ENCODE measurements at places on chromosomes 1 and 21.

DNA sequence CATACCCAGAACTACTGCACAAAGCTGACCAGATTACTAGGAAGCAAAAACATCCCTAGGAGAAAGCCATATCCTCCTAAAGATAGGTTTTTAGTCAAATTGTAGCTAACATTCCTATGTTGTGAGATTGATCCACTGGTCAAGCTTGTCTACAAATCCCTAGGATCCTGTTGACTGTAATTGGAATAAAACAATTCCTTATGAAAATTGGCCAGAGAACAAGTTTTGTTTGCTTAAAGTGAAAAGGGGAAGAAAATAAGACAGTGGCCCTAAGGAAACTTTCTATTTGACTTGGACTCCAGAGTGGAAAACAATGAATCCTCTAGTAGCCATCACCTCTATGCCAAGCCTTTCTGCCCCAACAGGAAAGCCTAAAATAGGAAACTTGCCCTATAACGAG, 645.2 kb upstream of the USP24 start:
- no peak for DNase-seq

- DNase-seq = no peak
Observed at GRCh38 chr1:52264530-52265115, 101.4 kb downstream of the CC2D1B start.

DNA sequence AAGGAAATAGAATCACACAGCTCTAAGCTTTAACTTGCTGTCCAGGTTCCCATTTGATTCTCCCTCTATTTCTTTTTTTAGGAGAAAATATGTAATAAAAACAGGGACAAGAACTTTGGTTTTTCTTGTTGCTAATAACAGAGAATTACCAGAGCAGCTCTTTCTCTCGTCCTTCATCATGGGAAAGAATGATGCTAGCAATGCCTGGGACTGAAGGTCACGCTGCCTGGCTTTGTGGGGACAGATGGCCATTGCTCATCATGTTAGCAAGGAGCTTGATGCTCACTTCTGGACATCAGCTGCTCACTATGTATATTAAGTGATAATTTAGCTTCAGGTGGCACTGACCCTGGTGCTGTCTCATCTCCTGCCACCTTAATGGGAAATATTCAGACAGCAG, 77.3 kb upstream of the AKT3 start:
- DNase-seq = no peak

- no peak for DNase-seq
Observed at GRCh38 chr1:53071167-53071865, 9.3 kb downstream of the PODN start.

DNA sequence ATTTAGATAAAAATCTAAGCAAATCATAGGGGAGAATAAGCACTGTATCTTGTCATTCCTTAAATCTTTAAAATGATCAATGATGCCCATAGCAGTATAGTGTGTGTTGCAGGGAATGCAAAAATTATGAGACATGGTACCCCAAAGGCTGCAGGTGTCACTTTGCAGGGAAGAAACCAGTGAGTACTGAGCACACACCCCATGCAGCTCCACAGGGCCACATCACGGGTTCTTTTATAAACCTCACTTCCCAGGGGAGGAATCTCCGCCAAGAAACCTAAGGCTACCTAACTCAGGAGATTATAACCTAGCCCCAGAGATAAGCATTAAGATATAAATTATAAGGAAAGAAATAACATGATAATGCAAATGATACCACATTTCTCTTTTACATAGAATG, 115.6 kb downstream of the APP start:
- no peak for DNase-seq

DNA sequence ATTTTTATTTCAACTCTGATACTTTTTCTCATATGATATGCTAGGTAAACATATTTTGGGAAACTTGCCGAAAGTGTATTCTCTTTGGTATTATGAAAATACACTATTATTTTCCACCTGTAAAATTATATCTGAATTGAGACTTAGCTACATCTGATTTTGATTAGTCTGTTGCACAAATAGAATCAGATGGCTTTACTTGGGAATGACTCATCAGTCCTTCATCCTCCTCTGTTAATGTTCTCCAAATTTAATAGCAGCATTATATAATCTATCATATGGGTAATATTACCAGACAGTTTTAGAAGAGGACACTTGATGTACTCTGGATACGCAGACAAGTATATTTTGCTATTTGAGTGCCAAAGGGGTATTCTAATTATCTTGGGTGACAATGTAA, 245.3 kb downstream of the CTH start:
- no peak for DNase-seq

DNA sequence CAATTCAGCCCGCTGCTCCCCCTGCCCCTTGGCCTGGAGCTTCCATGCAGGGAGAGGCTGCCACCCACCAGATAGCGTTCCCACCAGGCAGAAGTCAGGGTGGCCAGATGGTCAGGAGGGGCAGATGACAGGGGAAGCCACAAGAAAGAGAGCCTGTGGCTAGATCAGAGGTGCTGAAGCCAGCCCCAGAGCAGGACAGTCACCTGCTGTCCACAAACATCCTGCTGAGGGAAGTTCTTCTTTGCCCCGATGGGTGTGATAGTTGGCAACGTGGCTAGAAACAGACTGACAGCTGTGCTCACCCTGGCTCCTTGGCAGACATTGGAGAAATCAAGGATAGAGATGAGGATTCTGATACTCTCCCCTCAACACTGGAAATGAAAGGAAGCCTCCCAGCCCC, 27.2 kb upstream of the SRP9 start:
- DNase-seq = no peak

DNA sequence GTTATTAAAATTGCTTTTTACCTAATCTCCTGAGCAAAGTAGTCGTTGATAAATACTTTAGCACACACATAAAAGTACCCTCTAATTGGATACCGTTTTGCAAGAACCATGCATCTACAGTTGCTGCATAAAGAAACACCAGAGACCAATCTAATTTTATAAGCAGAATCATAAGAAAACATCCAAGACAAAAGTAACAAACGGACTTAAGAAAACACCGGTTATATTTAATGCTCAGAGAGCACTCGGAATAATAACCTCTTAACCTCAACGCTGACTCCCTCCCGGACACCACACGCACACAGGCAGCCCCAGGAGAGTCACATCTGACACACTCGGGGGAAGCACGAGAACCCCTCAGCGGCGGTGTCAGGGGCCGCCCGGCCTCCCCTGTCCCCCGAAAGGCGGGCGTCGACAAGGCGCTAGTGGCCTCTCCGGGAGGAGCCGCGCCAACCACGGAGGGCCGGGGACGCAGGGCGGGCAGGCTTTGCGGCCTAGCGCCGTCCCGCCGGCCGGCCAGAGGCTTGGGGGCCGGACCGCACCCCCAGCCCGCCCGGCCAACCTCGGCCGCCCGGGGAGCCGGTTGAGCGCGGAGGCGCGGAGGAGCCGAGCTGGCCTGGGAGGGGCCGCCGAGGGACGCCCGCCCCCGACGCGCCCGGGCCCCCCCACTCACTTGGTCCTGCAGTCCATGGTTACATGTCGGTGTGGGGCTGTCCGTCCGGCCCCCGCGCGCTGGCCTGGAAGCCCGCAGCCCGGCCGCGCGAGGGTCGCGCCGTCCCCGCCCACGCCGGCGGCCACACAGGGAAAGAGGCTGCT, 606 bp downstream of the DENND1B start:
- DNase-seq = peak; percentile 78

GRCh38 chr1:28779751-28780408, 32.1 kb upstream of the OPRD1 start:
- DNase-seq = no peak

GRCh38 chr1:147550302-147550937, 9.1 kb downstream of the BCL9 start:
- DNase-seq = no peak

DNA sequence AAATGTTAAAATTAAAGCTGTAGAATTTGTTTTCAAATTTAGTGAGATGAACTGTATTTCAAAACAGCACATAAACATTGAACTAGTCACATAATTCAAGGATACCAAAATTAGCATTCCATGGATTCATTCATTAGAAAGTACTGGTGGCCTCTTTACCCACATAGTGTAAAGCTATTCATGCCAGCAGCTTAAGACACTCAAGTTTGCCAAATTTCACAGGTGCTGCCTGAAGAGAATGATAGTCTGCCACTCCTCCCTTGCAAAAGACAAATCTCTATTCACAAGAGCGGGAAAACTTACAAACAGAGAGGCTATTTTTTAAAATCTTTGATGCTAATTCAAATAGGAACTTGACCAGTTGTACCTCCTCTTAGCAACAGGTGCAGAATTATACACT, 337.0 kb downstream of the BRINP3 start:
- DNase-seq = peak; percentile 4

- no peak for DNase-seq
Observed at GRCh38 chr1:61569303-61569621, 155.7 kb downstream of the TM2D1 start.

DNA sequence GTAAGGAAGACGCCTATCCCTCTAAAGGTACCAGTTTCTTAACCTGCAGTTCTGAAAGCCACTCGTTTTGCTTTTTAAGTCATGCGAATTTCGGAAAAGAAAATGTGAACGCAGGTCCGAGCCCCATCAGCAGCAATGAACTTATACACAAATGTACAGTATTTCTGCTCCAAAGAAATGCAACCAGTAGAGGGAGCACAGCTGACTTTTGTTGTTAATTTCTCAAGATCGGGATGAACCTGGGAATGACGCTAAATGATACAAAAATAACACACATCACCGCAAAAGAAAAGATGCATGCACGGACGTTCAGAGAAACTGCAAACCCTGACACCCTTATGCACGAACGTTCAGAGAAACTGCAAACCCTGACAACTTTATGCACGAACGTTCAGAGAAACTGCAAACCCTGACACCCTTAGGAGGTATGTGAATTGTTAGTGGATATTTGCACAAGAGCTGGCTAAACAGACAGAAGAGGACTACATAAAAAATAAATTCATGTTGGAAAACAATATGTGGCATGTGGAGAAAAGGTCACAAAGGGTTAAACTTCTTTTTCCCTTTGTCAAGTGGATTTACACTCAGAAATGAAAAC, 3.5 kb upstream of the TIAM1 start:
- peak; percentile 38 for DNase-seq

- no peak for DNase-seq
Observed at GRCh38 chr1:161910604-161911003, 113.1 kb downstream of the OLFML2B start.

DNA sequence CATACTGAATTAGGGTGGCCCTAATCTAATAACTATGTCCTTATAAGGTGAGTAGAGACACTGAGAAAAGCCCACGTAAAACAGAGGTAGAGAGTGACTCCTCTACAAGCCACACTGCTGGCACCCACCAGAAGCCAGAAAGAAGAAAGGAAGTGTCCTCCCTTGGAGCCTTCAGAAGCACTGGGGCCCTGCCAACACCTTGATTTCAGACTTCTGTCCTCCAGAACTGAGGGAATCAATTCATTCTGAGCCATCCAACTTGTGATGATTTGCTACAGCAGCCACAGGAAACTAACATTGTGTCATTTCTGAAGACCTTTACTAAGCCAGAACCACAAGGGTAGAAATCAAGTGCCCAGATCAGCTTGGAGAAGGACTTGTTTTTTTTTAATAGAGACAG, 15.0 kb downstream of the GNB1 start:
- no peak for DNase-seq

- DNase-seq = peak; percentile 76
Observed at GRCh38 chr1:205849619-205850355, at the start of gene PM20D1. Gene PM20D1 (minus strand): TSS chr1:205850132. CDS start chr1:205850072, 60 bp downstream.

DNA sequence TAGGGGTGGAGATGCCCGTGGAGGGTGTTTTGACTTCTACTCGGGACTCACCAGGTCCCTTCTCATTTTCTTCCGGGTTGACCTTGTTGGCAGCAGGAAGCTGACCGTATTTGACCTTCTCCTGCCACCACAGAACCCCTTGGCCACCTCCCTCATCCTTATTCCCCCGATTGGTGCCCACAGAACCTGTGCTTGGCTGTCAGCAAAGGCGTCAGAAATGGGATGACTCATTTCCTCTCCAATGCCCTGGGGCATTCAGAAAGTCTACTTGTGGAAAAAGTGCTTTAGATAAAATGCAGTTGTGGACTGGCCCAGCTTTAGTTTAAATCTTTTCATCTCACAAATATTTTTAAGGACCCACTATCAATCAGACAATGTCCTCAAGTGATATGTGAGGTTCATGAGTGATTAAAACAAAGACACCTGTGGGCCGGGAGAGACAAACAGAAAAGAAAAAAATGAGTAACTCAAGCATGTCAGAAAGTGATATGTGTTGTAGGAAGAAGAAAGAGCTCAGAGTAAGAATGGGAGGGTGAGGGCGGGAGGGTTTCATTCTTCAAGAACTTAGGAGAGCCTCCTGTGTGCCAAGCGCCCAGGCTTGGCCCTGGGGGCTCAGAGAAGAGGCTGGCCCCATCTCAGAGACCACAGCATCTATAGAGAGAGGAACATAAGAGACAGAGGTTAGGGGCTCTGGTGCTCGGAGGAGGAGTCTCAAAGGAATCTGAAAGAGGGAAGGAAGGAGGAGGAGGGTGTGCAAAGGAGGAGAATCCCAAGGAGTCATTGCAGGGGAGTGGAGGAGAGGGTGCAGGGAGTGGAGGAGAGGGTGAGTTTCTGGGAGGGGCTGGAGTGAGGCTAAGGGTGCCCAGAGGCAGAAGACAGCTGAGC, 221.6 kb upstream of the VAMP3 start:
- DNase-seq = peak; percentile 89

GRCh38 chr1:246828818-246829217, 102.9 kb downstream of the AHCTF1 start:
- DNase-seq = no peak

- DNase-seq = no peak
Observed at GRCh38 chr1:15762546-15762945, 4.0 kb downstream of the FBLIM1 start.

DNA sequence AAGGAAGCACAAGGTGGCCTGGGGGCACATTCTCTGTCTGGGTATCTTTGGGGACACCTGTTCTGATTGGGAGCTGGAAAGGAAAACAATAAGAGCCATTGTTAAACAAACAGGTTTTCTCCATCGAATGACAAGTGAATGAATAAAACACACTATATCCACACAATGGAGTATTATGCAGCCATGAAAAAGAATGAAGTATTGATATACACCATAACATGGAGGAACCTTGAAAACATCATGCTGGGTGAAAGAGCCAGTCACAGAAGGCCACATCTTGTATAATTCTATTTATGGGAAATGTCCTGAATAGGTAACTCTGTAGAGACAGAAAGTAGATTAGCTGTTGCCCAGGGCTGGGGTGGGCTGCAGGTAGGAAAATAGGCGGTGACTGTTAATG, 11.1 kb downstream of the PROK1 start:
- DNase-seq = no peak

- no peak for DNase-seq
Observed at GRCh38 chr1:204299814-204300365, 59.8 kb downstream of the PLEKHA6 start.

DNA sequence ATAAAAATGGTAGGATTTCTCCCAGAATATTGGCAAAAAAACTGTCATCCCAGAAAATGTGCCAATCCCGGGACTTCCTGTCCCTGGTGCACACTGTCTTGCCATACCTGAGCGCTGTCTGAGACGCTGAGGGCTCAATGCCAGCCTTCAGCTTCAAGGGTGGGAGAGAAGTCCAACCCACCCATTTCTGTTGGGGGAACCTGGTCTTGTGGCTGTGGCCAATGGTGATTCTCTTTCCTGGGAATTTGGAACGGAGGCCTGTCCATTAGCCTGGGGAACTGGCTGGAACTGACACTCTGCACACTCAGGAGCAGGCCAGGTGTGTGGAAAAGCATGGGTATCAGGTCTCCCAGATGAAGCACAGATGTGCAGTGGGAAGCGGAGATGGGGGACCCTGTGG, 6.7 kb downstream of the MTHFR start:
- no peak for DNase-seq

- no peak for DNase-seq
Observed at GRCh38 chr1:83698644-83699043, 300.3 kb downstream of the TTLL7 start.

- no peak for DNase-seq
Observed at GRCh38 chr1:115479055-115479482, 141.0 kb upstream of the NGF start.
